ENCODE measurements at places on chromosomes 2 and 18.

GRCh38 chr18:45793264-45793965 is 32.1 kb upstream of the SIGLEC15 start:
- no peak for DNase-seq

GRCh38 chr2:30222636-30223360 is 8.5 kb upstream of the LBH start:
- no peak for DNase-seq

- DNase-seq = no peak
These were observed 26.8 kb downstream of the SERPINB4 start for GRCh38 chr18:63617049-63617914.

DNA sequence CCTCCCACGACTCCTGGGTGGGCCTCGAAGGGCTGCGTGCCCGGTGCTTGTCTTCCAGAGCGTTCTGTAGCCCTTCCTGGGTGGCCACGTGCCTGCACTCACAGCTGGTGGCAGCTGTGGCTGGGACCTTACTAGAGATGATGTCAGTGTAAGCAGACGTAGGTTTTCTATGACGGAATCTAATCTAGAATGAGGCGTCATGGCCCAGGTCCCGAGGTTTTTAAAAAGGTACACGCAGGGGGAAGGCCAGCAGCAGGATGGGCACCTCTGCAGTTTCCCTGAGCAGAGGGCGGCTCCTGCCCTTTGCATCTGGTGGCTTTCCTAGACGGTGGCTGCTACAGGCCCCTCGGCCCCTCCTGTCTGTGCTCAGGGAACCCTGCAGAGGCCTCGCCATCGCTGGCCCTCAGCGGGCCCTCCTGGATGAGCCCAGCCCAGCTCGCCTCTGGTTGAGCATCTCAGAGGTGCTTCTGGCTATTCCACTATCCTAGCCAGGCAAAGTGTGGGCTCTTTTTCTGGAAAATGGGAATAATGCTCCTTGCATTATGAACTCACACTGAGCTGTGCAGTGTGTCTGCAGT is 49.6 kb upstream of the PXDN start:
- no peak for DNase-seq

DNA sequence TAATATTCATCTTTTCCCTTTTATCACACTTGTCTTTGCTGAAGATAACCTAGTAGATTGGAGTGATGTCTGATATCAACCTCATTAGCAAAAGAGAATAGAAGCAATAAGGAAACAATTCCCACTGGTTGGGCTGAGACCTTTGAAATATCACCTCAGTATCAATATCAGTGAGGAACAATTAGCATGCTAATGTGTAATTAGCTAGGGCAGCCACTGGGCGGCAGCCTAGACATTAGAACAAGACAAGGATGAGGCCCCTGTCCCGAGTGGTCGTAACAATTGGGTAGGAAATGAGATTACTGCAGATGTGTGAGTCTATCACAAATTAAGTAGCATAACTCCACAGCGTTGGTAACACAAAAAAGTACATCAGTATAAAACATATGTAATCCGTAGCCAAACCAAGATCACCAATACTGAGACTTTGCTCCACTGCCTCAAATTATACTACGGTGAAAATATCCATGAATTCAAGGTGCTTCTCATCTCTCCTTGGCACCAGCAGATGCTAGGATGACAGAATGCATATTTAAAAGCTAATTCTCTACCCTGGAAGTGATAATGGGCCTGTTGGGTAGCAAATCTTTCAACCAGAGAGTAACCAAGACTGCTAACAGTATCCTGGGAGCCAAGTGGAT is 99.1 kb downstream of the ALPK2 start:
- peak; percentile 36 for DNase-seq

DNA sequence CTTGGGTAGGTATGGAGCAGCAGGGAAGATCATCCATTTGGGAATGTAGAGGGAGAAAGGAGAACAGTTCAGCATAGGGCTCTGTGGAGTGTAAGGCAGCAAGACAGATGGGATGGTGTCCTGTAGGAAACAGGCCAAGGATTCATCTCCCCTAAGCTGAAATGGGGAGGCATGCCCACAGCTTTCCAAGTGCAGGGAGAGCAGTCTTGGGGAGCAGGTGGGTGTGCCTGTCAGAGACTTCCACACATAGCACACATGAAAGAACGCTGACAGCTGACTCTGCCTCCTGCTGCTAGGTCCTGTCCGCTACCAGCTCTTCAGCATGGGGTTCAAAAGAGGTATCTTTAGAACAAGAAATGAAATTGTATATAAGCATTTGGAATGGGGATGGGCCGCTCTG is 9.0 kb downstream of the SETBP1 start:
- no peak for DNase-seq

DNA sequence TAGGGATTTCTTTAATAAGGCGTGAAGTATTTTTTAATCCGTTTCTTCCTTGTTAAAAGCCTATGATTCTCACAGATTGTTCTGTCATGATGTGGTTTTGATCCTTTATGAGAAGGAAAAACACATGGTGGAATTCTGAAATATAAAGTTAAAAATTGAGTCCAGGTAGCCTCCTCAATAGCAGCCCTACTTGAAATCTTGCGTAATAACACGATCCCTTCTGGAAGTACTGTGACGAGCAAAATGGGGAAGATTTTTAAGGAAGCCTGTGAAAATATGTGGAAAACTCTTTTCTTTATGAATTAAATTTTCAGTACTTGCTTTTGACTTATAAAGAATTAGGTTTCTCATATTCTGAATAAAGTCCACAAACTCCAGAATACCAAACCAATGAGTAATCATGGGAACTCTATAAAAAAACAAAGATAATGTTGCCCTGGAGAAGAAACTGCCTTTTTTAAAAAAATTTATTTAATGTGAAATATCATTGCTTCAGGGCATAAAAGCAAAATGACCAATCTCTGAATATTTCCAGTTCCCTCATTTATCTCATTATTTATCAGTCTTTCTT is 476.4 kb upstream of the ZEB2 start:
- no peak for DNase-seq

DNA sequence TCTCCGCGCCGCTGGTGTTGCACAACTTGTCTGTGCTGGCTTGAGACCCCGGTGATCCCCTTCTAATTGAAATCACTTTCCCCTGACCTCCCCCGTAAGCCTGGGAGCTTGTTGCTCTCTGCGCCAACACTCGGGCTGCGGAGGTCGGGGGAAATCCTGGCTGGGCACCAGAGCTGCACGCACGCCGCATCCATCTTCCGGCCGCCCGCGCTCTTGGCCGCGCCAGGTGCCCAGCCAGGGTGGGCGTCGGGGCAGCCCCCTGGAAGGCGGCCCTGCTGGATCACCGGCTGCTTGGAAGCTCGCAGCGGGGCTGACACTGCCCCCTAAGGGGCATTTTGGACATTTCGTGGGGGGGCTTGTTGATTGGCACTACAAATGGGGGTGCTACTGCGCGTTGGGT is 280.3 kb upstream of the SKOR2 start:
- no peak for DNase-seq

- no peak for DNase-seq
These were observed 52.6 kb downstream of the AGPS start for GRCh38 chr2:177445200-177445599.

- no peak for DNase-seq
These were observed 31.0 kb upstream of the RMDN2 start for GRCh38 chr2:37894047-37894446.

DNA sequence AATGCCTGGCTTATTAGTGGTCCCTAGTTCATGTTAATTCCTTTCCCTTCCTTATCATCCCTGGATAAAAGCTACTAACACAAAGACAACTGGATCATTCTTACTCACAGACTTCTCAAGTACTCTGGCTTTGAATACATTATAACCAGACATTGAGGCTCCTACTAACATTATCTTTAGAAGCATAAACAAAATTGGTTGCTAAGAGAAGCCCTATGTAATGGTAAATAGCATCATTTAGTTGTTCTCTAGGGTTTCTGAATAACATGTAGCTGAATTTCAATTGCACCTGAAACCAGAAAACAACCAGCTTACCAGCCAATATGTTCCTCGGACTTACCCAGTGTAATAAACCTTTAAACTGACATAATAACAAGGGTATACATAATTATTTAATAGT is 114.1 kb upstream of the NCKAP5 start:
- no peak for DNase-seq

- DNase-seq = no peak
These were observed 1195.7 kb upstream of the ZEB2 start for GRCh38 chr2:145715601-145716000.

DNA sequence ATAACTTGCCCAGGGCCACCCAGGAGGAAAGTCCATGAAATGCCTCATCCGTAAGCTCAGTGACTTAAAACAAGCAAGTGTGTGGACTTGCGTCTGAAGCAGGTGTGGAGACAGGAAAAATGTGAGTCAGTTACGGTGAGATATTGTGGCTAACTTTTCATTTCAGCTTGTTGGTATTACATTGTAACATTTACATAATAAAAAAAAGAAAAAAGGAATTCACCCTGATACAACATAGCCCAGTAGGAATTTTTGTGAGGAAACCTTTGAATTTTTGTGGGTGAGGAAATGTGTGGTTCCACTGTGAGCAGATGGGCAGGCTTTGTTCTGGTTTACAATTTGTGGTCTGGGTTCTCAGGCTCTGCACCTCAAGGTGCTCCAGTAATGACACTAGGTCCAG is 33.7 kb upstream of the LYPD6B start:
- DNase-seq = no peak

- DNase-seq = no peak
These were observed 5.3 kb downstream of the TPO start for GRCh38 chr2:1418566-1418965.
